M059J (cell line): ENCODE measurements at places on chromosomes 13 and 19. TPM values are rescaled to one million over a fixed set of nuclear protein-coding genes. Genes with fewer than 3 reads are reported as not detected.

- peak; percentile 9 for DNase-seq
These were observed 44.3 kb upstream of the CEACAM21 start for GRCh38 chr19:41531438-41532311.

DNA sequence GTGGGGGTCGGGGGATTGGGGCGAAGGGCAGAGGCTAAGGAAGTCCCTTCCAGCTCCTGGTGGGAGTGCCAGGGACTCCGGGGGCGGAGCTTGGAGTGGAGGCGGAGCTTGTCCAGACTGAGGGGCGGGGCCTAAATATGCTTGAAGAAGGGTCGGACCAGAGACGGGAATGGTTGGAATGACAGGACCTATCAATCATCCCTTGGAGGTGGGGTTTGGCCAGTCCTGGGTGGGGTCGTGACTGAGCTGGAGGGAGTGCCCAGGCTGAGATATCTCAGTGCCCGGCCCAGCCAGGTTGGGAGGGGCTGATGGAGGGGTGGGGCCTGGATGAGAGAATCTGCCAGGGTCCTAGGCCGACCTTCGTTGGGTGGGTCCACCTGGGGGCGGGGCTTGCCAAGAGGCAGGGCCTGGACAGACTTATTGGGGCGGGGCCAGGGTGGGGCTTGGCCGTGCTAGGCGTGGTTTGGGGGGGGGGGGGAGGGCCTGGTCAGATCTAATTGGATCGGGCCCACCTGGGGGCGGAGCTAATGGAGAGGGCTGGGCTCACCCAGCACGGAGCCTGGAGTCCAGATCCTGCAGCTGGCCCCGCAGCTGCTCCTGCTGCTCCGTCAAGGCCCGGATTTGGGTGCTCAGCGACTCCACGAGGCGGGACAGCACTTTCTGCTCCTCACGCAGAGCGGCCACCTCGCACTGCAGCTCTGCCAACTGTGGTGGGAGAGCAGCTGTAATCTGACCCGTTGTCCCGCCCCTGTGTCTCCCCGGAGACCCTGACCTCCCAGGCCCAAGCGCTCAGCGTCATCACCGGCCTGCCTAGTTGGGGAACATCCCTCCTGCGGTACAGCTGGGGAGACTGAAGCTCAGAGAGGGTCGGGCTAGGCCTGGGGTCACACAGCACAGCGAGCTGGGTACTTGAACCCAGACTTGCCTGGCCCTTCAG lies 2.6 kb upstream of the WIZ start:
- DNase-seq, result peak; percentile 85

LYL1 gene
- total RNA-seq, result not detected in 2 replicates

DNA sequence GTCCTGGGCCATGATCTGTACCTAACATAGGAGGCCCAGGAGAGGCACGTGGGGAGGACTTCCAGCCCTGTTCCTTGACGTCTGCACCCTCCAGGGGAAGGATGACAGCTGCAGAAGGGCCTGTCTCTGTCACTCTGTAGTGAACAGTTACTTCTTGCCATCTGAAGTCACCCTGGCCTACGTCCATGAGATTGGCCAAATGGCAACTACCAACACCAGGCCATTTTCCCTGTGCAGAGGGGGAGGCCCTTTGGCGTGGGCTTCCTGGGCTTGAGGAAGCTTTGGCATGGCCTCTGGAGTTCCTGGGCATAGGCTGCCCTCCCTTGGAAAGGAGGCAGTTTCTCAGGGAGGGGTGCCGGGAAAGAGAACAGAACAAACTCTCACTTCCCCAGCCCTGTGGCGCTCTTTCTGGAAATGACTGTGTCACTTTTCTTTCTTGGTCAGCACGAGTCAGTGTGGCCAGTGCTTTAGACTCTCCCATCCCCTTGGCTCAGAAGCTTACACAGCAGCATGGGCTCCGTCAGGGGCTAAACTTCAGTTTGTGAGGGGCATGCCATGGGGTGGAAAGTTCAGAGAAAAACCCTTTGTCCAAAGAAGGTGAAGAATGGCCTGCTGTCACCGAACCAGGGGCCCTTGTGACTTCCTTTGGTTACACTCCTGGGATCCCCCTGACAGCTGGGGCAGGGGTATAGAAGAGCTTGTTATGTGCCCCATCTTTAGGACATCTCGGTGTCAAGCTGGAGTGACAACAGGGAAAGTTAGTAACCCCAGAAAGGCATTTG lies 5.3 kb downstream of the CARM1 start:
- DNase-seq, result no peak

DNA sequence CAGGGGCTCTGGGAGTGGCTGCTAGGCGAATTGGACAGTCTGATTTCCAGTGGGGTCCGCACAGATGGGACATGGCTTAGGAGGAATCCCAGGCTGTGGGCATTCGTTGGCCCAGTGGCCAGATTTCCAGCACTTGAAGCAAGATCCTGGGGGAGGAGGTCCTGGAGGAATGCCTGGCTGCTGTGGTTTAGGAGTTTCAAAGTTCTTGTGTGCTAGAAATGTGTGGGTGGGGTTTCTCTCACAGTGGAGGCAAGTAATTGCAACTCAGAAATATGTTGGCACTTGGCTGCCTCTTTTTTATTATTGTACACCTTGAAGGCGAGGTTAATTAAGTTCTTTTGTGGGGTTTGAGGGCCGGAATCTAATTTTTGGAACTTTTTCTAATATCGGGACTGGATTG lies 17.1 kb downstream of the IGFL3 start:
- peak; percentile 49 for DNase-seq

DNA sequence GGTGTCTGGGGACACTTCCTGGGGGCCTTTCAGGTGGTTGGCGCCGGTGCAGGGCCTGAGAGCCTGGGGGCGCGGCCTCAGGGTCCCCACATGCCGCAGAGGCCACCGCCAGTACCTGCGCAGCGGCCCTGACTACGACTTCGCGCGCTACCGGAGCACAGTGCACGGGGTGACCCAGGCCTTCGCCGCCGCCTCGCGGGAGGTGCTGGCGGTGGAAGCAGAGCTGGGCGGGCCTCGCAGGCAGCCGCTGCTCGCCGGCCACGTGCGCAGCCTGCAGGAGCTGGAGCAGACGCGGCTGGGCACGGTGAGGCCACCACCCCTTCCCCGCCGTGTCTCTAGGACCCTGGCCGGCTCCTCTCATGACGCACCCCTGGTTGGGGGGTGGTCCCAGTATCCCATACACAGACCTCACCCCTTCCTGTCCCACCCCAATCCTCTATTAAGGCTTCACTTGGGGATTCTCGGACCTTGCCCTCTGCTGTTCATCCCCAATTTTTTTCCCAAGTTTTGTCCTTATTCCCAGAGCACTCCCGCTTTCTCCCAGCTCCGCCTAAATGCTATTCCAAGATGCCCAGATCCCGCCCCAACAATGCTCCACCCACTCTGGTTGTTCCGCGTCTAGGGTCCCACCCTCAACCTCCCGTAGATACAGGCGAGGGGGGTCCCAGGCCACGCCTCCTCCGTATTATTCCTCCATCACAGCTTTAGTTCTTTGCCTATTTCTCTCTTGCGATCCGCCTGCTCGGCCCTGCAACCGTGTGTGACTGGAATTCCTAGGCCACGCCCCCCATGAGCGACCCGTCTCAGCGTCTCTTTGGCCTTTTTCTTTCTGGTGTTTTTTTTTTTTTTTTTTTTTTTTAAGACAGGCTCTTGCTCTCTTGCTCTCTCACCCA lies 1.0 kb downstream of the REX1BD start:
- peak; percentile 65 for DNase-seq

KLK12 gene
- not detected in 2 replicates for total RNA-seq

- no peak for DNase-seq
These were observed 63.1 kb downstream of the CEBPG start for GRCh38 chr19:33436360-33437345.

CNN1 gene
- 30.5 and 31.4 TPM in 2 replicates for total RNA-seq
